ENCODE measurements at places on chromosomes 2 and 18. TPM values are rescaled to one million over a fixed set of nuclear protein-coding genes. Genes with fewer than 3 reads are reported as not detected.

DNA sequence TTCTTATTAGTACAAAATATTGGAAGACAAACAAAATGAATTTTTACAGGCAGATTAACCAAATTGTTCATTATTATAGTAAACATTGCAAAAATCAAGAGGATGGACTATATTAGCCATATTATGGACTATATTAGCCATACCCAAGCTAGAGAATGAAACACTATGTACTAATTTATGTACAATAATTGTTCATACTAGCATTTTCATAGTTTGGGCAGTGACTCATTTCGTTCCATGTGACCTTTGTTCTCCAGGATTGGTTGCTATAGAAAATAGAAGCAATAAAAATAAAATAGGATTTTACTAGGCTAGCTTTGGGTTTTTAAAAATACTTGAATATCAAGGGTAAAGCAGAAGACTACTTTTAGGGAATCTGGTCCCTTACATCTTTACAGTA lies 176.8 kb downstream of the ZEB2 start:
- DNase-seq = no peak

GRCh38 chr2:205892665-205893259 lies 193.2 kb downstream of the INO80D start:
- no peak for DNase-seq

ASB3 gene
- 21.6 TPM for total RNA-seq

GRCh38 chr2:180705551-180705950 lies 274.9 kb upstream of the UBE2E3 start:
- DNase-seq = no peak

KCNG3 gene
- total RNA-seq = not detected

DNA sequence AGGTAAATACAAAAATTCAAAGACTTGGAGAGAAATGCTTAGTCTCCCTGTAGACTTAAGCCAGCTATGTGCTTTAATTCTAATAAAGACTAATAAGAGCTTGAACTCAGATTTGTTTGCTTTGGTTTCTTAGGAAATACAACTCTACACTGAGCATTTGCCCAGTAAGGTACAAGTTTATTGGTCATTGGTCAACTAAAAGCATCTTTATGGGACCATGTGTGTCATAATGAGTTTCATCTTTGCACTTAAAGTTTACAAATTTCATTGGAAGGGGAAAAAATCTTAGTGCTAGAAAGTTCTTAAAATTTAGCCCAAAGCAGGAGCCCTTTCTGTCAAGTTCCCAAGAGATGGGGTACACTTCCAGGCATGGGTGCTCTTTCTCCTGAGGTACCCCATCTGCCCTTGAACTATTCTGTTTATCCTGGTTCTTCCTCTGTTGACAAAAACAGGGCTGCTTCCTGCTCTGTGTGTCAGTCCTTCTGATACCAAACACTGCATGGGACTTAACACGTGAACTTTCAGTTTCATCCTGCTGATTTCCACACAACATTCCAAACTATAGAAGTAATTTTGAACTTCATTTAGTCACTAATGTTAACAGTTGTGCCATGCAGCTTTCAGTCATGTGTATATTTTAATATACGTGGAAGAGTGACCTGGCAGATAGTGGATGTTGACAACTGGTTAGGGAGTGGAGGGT lies 200.2 kb downstream of the TPGS2 start:
- DNase-seq = no peak

Measured in osteocyte (in vitro differentiated cells).